ENCODE measurements at places on chromosomes 1 and 21.

DNA sequence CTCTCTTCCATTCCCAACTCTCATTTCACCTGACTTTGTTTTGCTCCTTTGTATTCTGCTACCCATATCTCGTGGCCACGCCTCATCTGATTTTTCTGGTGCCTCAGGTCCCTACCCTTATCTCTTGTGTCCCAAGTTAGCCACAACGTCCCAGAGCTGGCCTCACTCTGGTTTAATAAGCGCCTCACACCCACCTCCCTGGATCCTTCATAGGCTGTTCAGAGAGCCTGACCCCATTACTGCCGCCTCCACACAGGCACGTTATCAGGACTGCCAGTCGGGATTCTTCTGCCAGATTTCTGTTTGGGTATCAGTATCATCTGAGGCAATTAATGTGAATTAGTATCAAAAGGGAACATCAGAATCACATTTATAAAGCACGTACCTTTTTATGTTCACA lies 34.7 kb upstream of the TMEM125 start:
- DNase-seq = no peak

- no peak for DNase-seq
Observed at GRCh38 chr1:39016604-39017171, 9.5 kb upstream of the NDUFS5 start.

GRCh38 chr1:158005224-158005623 lies 11.8 kb downstream of the KIRREL1 start:
- DNase-seq = no peak

- no peak for DNase-seq
Observed at GRCh38 chr1:103497404-103497803, 28.1 kb upstream of the RNPC3 start.

DNA sequence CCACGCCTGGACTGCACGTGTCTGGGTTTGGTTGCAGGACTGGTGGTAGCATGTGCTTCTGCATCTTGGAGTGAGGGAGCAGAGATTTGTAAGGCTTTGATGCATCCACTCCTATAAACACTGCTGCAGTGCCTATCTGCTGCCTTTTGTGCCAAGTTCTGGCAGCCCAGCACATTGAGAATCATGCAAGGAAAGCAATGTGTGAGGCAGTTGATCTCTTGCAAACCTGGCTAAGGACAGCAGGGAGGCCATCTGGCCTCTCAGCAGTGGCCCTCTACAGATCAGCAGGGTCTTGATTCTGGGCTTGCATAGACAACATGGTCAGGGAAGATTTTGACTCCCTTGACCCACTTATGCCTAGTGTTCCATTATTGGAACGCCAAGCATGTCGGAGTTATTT lies 81.2 kb upstream of the COA6 start:
- no peak for DNase-seq

DNA sequence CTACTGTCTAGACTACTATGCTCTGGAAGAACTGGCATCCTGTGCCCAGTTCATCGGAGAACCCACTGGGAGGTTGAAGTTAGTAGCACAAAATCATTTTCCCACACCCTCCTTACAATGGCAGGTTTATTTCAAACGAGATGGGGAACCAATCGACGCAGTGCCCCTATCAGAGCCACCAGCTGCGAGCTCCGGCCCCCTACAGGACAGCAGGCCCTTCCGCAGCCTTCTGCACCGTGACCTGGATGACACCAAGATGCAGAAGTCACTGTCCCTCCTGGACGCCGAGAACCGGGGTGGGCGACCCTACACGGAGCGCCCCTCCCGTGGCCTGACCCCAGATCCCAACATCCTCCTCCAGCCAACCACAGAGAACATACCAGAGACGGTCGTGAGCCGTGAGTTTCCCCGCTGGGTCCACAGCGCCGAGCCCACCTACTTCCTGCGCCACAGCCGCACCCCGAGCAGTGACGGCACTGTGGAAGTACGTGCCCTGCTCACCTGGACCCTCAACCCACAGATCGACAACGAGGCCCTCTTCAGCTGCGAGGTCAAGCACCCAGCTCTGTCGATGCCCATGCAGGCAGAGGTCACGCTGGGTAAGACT lies 115.5 kb upstream of the KLHDC7A start:
- DNase-seq = no peak

GRCh38 chr1:23720256-23720995 lies 22.8 kb upstream of the ELOA start:
- DNase-seq = no peak

DNA sequence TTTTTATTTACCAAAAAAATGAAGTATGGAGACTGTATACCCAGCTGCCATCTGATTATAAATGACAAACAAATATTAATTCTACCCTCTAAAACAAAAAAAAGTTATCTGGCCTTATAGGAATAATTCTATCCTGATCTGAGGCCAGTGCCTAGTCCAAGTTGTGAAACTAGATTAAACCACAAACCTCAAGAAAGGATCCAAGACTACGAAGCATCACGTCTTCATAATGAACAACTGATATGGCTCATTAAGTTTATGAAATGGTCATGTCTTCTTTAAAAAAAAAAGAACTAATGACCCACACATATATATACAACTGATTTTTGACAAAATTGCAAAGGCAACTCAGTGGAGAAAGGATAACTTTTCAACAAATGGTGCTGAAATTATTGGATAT lies 32.4 kb upstream of the CTTNBP2NL start:
- DNase-seq = no peak

DNA sequence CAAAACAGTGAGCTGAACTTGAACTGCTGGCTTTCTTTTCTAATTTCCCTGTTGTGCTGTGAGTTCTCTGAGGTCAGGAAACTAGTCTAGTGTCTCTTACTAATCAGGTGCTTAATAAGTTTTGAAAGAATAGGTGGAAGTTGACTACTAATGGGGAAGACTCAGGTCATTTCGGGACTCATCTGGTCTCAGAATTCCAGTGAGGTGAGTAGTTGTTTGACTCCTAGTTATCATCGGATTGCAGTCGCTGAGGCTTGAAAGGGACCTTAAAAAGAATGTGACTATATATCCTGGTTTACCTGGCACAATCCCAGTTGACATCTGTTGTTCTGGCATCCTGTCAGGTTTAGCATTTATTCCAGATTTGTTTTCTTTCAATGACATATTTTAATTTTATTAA lies 81.4 kb upstream of the SPAG17 start:
- DNase-seq = no peak

GRCh38 chr1:14220324-14220723 lies 378.2 kb upstream of the KAZN start:
- DNase-seq = no peak

DNA sequence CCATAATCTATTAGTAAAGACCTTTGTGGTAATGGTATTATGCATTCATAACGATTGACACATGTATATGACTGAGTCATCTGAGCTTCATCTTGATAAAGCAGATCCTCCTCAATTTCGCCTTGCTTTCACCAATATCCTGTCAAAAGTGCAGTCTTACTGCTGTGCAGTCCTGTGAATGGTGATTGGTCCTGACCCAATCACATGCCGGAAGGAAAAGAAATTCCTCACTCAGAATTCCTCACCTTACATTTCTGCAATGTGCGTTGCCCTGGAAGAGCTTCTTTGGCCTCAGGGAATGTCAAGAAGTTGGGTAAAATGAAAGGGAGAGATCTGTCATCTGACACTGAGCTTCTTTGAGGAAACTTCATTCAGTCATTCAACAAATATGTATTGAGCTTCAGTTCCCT lies 121.0 kb upstream of the TSPAN2 start:
- no peak for DNase-seq

DNA sequence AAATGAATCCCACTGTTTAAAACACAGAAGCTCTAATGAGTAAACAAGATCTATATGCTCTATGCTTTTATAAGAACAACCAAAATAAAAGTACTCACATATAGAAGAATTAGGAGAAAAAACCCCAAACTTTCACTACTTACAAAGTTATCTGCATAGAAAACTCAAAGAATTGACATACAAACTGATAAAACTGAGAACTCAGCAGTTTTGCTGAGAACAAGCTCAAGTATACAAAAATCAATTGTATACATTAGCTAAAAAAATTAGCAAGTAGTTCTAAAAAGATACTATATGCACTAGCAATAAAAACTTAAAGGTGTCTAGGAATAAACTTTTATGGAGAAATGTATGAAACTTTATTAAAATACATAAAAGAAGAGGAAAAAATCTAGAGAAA lies 186.2 kb upstream of the KAZN start:
- no peak for DNase-seq

DNA sequence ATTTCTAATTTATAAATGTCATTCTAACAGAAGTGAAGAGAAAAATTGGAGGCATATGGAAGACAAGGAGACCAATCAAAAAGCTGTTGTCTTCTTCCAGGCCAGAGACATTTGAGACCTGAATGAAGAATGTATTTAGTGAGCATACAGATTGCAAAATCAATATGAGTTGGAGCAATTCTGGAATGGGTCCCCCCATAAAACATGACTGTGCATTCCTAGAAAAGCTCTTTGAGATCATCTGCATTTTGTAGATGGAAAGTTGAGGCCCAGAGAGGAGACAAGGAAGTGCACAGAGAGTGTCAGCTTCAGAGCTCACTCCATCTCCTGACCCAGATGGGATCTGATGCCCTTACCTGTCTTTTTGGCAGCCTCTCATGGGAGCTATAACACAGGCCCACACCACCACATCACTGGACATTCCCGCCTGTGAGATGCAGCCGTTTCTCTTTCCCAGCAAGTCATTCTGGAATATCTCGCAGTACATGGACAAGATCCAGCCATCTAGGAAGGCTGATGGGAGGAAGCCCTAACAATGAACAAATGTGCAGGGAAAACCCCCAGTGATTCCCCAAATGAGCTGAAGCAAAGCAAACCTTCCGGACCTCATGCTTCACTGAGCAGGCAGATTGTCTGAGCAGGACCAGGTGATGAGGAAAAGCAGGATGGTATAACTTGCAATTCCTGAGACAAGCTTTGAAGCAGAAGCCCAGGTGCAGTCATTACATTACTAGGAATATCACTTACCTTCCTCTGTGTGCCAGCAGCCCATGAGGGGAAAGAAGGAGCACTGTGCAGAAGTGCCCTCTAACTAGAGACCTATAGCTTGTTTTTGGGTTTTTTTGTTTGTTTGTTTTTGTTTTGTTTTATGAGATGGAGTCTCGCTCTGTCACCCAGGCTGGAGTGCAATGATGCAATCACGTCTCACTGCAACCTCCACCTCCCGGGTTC lies 445.6 kb downstream of the PLPP3 start:
- DNase-seq = no peak

- DNase-seq = no peak
Observed at GRCh38 chr1:86487131-86487810, 18.5 kb downstream of the CLCA1 start.

DNA sequence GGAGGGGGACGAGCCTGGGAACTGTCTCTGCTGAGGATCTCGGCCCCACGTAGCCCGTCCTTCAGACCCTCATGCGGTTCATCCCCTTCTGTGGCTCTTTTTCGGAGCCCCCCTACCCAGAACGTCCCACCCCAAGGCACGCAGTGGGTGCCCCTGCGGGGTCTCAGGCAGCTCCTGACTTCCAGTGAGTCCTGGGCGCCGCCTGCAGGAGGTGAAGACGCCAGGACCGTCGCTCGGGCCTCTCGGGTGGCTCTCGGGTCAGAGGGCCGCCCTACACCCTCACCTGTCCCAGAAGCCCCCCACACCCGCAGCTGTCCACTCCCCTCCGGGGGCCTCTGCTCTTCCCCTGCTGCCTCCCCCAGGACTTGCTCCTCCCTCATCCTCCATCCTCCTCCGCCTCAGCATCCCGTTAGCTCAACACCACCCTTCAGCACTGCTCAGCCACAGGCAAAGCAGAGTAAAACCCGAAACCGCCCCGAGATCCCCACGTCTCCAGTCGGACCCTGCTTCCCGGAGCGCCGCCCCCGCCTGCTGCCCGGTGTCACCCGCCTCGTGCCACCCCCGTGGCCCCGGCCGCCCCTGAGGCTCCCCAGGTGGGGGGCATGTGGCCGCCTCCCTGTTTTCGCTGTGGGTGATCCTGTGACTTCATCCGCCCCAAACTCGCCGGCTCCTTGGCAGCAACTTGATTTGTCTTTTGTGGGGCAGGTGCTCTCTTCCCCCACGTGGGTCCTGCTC lies 13.3 kb upstream of the POFUT2 start:
- DNase-seq = no peak

DNA sequence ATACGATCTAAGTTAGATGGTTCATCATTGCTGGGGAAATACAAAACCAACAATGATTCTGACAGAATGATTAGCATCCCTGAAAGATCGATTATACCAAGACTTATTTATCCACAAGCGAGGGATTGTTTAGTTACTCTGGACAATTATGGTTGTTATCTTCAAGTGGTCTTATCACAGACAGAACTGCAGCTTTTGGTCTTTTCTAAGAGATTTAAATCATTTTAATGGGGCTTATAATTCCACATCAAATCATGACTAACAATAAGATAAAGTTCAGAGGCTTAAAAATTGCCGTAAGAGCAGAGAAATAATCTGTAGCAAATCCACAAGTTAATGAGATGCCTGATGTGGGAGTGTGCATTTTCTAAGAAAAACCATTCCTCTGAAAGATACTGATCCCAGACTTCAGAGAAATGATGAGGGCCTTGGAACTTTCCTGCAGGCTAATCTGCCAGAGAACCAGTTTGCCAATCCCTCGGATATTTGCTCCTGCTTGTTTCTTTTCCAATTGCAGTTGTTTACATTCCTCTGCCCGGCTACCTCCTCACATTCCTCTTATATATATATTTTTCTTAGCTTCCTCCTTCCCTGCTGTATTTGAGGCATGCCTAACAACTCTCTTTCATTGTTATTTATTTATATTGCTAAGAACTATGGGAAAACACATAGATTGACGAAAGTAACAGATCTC lies 134.8 kb downstream of the BACH1 start:
- DNase-seq = no peak

GRCh38 chr21:37565530-37566223 lies 199.1 kb downstream of the DYRK1A start:
- DNase-seq = no peak

- no peak for DNase-seq
Observed at GRCh38 chr1:116457946-116458604, 85.0 kb downstream of the ATP1A1 start.

GRCh38 chr1:223222377-223222776 lies 79.3 kb upstream of the TLR5 start:
- no peak for DNase-seq

GRCh38 chr21:26050857-26051256 lies 119.7 kb downstream of the APP start:
- no peak for DNase-seq

DNA sequence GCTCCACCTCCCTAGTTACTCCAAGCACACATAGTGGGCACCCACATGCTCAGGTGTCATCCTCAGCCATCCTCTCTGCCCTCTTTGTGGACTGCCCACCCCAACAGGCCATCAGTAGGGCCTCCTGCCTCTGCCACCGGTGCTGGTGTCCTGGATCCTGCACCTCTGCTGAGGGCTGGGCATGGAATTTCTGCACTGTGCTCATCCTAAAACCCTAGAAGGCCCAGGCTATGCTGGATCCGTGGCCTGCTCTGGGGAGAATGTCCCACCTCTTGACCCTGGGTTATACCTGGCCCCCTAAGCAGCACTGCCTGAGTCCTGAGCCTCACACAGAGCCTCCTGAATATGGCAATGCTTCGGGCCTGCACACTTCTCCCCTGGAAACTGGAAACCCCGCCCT lies 318.3 kb downstream of the MATN1 start:
- DNase-seq = no peak

GRCh38 chr1:68620571-68620970 lies 123.7 kb upstream of the DEPDC1 start:
- no peak for DNase-seq

GRCh38 chr1:237713916-237714315 lies 176.8 kb downstream of the ZP4 start:
- DNase-seq = no peak

- no peak for DNase-seq
Observed at GRCh38 chr1:248306103-248306502, 2.9 kb upstream of the OR2T12 start.
